ENCODE measurements at places on chromosomes 1 and 21. TPM values are rescaled to one million over a fixed set of nuclear protein-coding genes. Genes with fewer than 3 reads are reported as not detected.
A peak's percentile ranks its signal among the peaks of the same experiment; 100 is the strongest.

The AGL gene
- polyA plus RNA-seq, result 9.1 TPM

The LIPI gene
- not detected for polyA plus RNA-seq

GRCh38 chr1:65149351-65150107, 1.5 kb downstream of the AK4 start:
- DNase-seq, result no peak

- DNase-seq, result no peak
Measured at GRCh38 chr1:175499595-175500382, 243.6 kb downstream of the TNR start.

- no peak for DNase-seq
Measured at GRCh38 chr21:38938343-38938742, 132.6 kb downstream of the ETS2 start.

- no peak for DNase-seq
Measured at GRCh38 chr1:217389895-217390294, 241.0 kb downstream of the GPATCH2 start.

DNA sequence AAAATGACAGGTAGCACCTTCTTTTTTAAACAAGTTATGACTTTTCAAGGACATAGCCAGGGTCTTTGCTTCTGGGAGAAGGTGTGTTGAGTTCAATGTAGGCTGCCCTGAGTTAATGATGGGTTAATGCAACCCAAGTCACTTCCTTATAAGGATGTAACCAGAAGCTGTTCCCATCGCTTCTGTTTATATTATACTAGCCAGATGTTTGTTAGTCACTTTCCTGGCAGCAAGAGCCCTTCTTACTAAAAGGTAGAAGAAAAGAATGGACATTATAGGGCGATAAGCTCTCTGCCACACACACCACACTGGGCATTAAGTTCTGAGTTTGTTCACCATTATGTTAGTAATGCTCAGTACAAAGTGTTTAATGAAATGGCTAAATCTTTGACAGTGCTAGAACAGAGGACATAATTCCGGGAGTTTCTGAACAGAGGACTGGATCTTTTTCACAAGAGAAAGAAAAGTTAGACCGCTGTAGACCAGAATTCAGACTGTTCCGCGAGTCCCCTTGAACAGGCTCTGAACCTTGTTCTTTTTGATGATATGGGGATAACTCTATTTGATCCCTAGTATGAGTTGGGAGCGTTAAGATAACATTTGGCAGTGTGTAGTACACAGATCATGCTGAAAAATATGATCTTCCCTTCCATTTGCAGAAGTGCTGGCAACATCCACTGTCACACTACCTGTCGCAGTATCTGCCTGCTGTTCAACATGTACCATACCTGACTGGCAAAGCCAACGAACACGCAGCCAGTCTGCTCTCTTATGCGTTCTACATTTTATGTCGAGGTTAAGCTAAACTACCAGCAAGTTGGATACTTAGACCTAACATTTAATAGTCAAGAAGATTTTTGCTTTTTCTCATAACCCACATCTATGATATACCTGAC, 41.0 kb downstream of the DEGS1 start:
- peak; percentile 56 for DNase-seq

DNA sequence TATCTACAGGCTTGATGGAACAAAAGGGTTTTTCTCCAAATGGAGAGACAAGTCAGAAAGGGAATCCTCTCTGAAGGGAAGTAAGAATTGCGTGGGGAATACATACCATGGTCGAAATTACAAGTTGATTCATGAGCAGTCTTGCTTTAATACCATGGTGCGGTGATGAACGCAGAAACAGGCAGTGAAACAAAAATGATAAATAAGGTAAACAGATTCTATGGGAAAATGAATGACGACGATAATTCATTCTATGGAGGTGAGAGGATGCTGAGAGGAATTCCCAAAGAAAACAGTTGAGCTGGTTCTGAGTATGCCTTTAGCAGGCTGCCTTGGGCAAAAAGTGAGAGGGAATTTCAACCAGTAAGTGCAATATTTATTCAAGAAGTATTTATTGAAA, 209.4 kb upstream of the RUNX1 start:
- no peak for DNase-seq

GRCh38 chr1:53583021-53583867, 124.0 kb downstream of the DMRTB1 start:
- peak; percentile 81 for DNase-seq

DNA sequence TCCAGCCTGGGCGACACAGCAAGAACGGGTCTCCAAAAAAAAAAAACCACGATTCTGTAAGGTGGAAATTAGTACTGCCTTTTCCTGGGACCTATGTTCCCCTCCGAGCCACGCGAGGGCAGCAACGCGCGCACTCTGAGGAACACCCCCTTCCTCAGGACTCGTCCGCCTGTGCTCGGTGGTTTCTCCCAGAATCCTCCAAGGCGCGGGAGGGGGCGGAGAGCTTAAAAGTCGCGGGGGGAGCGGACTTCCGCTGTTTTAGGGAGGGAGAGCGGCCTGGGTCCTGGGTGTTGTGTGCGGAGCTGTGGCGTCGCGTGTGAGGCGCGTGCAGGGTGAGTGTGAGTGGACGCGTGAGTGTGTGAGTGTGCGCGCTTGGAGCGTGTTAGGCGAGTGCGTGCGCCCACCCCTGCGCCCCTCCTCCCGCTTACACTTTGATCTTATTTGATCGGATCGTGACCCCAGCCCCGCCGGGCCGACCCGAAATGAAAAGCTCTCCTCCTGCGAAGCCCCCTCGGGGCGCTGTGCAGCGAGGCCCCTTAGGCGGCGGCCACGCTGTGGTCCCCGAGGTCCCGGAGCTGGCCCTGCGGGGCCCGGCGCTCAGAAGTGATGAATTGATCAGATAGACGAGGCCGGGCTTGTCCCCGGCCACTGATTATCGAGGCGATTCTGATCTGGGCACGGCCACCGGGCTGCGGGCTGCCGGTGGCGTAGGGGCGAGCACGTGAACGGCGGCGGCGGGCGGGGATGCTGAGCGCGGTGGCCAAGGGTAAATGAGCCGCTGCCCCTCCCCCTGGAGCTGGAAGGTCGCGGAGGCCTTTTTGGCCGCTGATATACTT, 9.6 kb downstream of the TMEM167B start:
- DNase-seq, result peak; percentile 99

DNA sequence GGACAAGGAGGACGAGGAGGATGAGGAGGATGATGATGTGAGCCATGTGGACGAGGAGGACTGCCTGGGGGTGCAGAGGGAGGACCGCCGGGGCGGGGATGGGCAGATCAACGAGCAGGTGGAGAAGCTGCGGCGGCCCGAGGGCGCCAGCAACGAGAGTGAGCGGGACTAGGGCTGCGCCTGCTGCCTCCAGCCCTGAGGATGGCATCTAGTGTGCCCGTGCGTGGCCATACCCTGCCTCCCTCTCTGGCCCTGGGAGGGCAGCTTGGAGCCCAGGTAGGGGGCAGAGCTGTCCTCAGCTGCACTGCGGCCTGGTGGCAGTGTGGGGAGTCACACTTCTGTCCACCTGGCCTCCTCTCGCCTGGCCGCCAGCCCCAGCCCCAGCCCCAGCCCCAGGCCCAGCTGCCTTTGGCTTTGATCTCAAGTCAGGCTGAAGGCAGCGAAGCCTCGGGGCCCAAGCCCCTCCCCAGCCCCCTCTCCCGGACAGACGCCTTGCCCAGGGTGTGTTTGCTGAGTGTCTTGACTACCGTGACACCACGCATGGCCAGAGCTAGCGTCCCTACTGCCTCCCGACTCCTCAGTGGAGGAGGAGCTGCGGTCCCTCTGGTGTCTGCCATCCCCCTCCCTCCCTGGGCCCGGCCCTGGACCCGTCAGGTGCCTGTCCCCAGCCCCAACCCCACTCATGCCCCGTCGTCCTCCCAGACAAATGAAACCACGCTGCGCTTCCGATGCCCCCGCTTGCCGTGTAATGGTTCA, 155.2 kb downstream of the PEX14 start:
- peak; percentile 75 for DNase-seq

GRCh38 chr1:186082235-186082937, 292.7 kb downstream of the TPR start:
- peak; percentile 92 for DNase-seq
